ENCODE measurements at places on chromosomes 11 and 22.

- DNase-seq: no peak
These were observed 13.4 kb downstream of the CD5 start for GRCh38 chr11:61115498-61116224.

DNA sequence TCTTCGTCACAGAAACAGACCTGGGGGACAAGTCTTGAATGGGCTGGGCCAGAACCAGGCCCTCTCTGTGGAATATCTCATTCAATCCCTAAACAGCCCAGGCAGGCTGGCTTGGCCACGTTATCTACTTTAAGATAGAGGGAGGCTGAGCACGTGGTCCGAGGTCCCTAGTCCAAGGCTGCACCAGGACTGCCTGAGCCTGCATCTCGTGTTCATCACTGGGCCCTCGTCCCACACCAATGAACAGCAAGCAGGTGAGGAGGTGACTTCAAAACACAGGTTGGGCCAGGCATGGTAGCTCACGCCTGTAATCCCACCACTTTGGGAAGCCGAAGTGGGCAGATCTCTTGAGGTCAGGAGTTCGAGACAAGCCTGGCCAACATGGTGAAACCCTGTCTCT lies 20.3 kb upstream of the FGF3 start:
- DNase-seq: no peak

GRCh38 chr11:17720796-17721171 lies 1.4 kb downstream of the MYOD1 start:
- DNase-seq: peak; percentile 47

DNA sequence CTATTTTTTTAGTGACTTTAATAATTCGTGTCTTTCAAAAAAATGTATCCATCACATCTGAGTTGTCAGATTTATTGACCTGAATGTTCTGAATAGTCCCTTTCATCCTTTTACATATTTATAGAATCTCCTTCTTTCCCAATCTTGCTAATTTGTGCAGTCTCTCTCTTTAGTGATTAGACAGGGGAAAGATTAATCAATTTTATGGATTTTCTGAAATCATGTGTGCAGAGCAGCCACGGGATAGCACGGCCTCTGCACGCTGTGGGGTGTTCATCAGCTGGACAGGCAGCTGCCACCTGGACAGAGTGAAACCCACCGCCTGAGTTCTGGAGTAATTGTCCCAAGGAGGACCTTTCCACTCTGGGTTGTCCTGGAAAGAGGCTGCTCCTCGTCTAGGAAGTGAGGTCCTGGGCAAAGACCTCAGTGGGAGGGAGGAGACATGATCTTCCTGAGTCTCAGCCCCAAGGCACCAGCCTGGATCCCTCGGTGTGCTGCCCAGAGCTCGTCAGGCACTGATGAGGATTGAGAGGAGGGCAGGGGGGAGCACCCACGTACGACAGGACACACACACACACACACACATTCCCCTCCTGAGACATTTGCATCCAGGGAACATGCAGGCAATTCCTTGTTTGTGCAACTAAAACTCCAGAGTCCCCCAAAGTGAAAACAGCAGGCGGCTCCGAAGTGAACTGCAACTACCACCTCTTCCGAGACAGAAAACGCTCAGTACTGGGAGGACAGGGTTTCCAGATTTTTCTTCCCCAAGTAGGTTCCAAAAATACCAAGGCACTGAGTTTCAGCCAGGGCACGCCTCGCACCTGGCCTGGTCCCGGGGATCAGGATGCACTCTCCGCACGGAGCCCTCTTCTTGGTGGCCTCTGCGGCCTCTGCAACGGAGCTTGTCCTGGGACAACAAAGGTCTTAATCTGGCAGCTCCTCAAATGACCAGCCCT lies 22.5 kb upstream of the KRTAP5-6 start:
- DNase-seq: no peak

DNA sequence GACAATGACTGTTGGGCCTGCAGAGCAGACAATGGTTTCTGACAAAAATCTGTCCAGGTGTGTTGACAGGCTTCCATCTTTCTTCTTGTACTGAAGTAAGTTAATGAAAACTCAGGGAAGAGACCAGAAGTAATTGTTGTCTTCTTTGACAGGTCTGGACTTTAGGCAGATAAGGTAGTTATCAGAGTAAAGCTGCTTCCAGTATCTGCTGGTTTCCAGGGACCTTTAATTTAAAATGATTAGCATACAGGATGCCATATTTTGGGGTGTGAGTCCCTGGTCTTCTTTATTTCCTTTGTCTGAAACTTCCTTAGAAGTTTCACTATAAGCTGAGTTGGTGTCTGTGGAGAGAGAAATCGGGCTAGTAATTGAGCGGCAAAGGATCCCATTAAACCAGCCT lies 1.4 kb downstream of the TMX2 start:
- DNase-seq: no peak

DNA sequence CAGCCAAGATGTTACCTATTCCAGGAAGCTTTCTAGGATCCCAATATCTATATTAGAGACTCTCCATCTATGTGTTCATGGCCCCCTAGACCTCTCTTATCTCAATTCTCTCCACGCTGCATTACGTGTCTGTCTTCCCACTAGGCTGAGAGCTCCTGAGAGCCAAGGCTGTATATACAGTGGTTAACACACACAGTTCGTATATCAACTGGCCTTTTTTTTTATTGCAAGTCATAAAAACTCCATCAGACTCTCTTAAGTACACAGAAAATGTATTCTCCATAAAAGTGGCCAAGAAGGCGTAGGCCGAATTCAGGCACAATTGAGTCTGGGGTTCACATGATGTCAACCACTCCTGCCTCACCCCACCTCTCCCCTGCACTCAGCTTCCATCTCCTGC lies 115.9 kb downstream of the TRIM29 start:
- no peak for DNase-seq

- DNase-seq: no peak
These were observed 206.6 kb downstream of the GRIK4 start for GRCh38 chr11:120718171-120718570.

DNA sequence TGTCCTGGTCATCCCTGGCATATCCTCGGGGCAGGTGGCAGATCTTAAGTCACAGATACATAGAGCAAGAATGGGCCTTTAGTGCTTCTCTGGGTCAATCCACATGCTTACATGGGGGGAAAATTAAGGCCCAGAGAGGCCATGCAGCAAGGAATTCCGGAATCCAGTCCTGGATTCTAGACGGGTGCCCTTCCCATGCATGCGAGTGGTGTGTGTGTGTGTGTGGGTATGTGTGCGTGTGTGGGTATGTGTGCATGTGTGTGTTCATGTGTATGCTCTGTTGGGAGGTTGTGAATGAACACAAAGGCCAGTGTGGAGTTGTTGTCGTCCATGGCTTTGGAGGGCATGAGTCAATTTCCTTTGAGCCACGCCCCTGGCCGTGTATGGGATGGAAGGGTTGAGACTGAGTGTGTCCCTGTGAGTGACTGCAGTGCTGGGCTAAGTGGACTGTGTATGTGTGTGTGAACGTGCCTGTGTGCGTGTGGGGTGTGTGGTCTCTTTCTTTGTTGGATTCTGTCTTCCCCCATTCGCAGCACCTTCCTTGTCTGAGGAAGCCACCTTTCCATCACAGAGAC lies 33.4 kb upstream of the EIF3D start:
- no peak for DNase-seq

GRCh38 chr11:134152696-134153095 lies 71.1 kb downstream of the NCAPD3 start:
- no peak for DNase-seq

GRCh38 chr11:75562048-75562835 lies at the start of gene SERPINH1:
Gene SERPINH1 (plus strand): TSS chr11:75562253. CDS start chr11:75566350, 4,097 bp downstream.
- DNase-seq: peak; percentile 86

DNA sequence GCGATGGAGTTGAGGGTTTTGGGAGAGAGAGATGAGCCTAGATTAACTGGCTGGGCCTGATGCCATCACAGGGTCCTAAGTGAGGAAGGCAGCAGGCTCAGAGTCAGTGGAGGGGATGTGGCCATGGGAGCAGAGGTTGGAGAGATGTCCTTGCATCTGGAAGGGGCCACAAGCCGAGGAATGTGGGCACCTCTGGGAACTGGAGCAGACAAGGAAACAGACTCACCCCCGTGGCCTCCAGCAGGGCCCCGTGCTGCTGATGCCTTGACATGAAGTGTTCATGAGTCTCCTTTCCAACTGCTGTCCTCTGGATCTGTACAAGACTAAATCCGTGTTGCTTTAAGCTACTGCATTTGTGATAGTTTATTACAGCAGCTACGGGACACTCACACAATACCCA lies 49.2 kb downstream of the SHISAL1 start:
- no peak for DNase-seq

DNA sequence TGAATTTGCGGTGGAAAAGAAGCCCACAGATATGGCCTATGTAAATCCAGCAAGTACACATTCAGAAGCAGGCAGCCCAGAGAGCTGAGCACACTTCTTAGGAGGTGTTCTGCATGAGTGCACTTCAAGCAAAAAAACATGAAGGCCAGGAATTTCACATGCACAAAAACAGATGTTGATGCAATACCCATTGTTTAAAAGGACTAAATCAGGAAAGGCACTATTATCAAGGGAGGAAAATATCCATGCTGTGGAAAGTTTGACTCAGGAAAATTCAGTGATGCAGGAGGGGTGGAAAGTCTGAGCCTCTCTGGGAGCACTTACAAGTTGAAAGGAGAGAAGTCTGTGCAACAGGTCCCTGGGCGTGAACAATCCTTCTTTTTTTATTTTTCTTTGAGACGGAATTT lies 15.8 kb upstream of the CARS1 start:
- no peak for DNase-seq

DNA sequence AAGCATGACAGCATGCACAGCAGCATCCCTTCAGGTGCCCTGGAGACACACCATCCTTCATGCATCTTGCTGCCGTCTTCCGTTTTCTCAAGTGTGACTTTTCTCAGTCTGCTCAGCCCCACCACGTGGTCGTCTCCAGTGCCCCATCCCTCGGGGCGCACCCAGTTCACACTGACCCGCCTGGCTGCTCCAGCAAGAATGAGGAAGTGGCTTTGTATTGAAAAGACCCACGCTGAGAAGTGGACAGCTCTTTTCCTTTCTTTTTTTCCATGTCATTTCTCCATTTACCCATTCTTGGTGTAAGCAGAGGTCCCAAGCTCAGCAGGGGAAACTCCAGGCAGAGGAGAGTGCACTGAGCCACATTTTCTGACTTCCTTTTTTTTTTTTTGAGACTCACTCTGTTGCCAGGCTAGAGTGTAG lies 14.5 kb downstream of the SERPINH1 start:
- DNase-seq: no peak

DNA sequence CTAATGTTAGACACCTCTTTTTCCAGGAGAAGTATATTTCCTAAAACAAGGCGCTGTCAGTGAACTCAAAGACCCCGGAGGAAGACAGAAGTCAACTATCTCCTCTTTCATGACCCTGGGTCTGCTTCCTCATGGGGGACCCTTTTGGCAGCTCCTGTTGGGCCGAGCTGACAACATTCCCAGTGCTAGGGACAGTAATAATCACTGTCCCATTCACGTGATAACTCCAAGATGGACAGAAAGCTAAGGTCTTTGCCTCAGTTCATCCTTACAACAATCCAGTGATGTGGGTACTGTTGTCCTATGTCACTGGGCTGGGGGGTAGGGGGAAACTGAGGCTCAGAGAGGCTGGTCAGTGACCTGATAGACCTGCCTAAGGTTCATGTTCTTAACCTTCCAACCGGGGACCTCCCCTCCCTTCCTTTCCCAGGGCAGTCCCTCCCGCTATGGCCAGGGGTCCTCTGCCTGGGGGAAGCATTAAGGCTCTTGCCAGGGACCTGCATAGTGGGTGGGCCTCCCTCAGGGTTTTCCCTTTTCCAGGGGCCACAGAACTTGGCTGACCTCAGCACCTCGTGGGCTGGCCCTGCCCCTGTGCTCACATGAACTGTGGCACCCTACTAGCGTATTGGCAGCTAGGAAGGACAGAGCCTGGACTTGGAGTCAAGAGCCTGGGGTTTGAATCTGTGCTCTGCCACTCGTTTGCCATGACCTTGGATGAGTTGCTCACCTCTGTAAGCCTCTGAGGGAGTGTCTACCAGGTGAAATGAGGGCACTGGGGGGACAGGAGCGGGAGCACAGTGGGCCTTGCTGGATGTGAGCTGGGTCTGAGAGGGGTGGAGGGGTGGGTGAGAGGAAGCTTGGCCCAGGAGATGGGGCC lies 53.6 kb downstream of the LRRC32 start:
- DNase-seq: no peak

- no peak for DNase-seq
These were observed 1447.1 kb downstream of the FAM181B start for GRCh38 chr11:81286550-81286949.

DNA sequence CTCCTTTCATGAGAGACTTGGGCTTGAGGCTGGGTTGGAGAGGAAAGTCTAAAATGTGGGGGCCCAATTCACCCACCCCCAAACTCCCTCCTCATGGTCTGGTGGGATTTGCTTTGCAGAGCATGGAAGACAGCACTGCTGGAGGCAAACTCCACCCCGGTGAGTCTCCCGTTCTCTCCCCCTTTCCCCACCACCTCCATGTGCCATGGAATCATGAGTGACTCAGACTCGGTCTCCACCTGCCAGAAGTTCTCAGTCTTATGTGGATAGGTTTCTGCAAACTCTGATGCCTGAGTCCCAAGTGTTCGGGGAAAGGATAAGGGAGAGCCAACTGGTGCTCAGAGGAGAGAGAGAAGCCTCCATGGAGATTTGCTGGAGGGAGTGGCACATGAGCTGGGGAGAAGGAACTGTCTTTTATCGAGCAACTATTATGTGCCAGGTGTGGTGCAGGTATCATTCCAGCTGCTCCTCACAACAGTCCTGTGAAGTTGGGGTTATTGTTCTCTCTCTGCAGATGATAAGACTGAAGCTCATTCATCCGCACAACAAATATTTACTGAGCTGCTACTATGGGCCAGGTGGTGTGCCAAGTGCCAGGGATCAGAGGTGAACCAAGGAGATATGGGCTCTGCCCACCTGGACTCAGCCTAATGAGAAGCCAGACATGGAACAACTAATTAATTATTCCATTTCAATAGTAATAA lies 6.6 kb downstream of the PLEKHB1 start:
- no peak for DNase-seq

- DNase-seq: no peak
These were observed 10.3 kb downstream of the APOBEC3A start for GRCh38 chr22:38967451-38968450.

DNA sequence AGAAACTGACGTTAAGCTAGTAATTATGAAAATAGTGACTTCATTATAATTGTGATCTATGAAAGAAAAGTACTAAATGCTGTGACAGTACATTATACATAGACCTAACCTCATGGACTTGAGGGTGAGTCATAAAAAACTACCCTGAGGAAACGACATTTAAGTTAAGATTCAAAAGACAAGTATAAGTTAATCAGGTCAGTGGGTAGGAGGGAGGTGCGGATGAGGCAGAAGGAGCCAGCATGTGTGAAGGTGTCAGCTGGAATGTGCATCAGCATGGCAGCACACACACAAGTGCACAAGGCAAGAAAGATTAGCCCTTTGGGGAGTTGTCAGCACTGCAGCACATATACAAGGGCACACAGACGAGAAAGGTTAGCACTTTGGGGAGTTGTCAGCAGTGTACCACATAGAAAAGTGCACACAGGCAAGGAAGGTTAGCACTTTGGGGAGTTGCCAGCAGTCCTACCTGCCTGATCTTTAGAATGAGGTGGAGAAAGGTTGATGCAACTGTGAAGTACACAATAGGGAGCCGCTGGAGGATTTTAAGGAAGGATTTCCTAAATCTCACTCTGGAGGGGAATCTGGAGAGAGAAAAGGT lies 31.6 kb upstream of the CAVIN3 start:
- DNase-seq: no peak

GRCh38 chr11:67195971-67196456 lies 70.3 kb upstream of the GRK2 start:
- peak; percentile 14 for DNase-seq

- peak; percentile 8 for DNase-seq
These were observed 2084.3 kb downstream of the LRRC4C start for GRCh38 chr11:39374963-39375698.

Measured in HEK293T (cell line).